ENCODE measurements at places on chromosomes 4 and X.
A peak's percentile ranks its signal among the peaks of the same experiment; 100 is the strongest.

DNA sequence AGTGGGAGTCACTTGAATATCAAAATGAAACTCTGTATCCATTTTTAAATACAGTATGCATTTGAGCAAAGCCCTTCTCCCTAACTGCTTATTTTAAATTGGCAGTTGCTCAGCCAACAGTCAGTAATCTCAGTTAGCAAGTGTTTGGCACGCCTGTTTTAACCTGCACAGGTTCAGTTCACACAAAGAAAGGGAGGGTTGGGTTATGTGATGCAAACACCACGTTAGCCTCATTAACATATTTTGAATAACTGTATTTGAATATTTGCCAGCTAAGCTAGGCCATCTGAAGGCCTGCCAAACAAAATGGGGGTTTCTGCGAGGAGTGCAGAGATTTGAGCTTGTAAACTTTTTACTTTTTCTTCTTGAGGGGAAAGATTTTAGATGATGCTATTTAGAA lies 19.8 kb downstream of the GAB1 start:
- DNase-seq = no peak

GRCh38 chrX:146602246-146602645 lies 207.3 kb upstream of the CXorf51B start:
- DNase-seq = no peak

DNA sequence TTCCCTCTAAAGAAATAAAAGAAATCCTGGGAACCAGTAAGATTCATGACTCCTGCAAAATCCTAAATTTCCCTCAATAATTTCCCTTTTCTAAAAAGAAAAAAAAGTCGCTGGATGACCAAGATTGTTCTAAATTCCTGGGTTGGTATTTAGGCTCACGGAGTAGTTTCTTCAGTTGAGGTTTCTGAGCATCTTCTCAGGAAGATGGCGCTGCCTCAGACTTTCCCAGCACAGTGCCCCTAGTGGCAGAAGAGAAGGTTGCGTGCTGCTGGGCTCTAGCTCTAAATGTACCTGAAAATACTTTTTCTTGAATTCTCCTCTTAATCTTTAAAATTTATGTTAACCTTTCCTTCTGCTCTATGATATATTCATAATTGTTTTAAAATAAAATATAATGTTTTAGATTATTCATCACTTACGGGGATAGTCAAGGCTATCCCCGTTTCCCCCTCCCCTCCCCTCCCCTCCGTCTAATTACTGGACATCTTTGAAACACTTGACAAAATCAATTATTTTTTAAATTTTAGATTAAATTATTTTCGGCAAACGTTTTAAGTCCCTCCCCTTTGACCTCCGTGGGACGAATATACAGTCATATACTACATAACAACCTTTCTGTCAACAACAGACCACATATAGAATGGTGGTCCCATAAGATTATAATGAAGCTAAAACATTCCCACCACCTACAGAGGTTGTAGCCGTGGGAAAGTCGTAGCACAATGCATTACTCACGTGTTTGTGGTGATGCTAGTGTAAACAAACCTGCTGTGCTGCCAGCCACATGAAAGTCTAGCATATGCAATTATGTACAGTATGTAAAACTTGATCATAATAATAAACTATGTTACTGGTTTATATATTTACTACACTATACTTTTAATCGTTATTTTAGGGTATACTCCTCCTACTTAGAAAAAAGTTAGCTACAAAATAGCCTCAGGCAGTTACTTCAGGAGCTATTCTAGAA lies 41.0 kb upstream of the GATB start:
- DNase-seq = peak; percentile 85

GRCh38 chr4:142563682-142564291 lies 282.3 kb downstream of the INPP4B start:
- DNase-seq = no peak

DNA sequence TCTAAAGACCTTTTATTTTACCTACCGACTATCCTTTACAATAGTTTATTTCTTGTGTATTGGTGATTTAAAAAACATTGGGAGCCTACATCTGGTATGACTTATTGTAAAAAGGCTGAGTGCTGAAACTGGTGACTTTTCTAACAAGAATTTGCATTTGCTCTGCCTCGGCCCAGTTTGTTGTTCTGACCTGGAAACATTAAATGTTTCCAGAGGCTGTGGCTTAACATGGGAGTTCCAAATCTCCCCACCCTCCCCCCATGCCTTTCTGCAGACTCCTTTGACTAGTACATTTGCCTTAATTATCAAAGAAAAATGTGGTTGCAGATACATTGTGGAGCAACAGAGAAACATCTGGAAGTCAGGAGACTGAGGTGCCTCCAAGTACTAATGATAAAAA lies 39.8 kb downstream of the SPCS3 start:
- DNase-seq = no peak

DNA sequence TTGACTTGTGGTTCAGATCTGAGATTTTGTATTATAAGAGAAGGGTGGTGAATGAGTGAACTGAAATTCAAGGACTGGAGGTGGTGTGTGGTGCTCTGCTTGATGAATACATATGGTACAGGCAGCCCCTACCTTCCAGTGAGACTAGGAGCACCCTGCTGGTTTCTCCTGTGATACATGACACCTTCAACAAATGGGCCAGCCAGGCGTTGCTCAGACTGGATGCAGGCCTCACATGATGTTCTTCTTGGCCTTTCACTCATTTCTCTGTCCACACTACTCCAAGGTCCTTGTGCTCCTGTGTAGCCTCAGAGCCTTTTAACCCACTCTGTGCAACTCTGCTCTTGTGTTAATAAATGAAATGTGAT lies 67.2 kb downstream of the FNIP2 start:
- DNase-seq = no peak

DNA sequence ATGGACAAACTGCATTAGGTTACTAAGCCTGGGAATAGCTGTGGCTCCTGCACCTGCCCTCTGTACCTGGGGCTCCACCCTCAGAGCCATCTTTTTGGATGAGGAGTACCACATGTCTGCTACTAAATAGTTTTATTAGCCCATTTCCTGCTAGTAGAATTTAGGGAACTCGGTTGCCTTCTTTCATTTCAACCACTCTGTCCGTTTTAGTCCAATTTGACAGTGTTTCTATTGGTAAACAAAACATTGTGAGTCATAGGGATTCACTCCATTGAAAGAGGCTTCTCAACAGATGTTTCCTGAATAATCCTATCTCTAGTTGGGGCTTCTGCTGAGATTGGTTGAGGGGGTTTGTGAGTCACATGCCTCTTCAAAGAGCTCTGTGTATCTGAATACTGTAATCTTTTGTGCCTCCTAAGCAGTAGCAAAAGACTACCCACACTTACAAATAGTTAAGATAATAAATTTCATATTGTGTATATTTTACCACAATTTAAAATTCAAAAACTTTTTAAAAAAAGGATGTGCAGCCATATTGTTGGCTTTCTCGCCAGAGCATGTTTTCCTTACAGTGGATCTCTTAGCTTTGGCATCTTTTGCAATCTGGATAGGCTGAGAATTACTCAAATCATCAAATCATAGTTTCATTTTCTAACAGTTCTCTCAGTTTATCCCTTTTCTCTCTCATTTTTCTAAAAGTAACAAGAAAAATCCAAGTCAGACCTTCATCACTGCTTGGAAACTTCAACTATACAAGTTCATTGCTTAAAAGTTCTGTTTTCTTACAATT lies 9.9 kb downstream of the FAM200B start:
- no peak for DNase-seq

DNA sequence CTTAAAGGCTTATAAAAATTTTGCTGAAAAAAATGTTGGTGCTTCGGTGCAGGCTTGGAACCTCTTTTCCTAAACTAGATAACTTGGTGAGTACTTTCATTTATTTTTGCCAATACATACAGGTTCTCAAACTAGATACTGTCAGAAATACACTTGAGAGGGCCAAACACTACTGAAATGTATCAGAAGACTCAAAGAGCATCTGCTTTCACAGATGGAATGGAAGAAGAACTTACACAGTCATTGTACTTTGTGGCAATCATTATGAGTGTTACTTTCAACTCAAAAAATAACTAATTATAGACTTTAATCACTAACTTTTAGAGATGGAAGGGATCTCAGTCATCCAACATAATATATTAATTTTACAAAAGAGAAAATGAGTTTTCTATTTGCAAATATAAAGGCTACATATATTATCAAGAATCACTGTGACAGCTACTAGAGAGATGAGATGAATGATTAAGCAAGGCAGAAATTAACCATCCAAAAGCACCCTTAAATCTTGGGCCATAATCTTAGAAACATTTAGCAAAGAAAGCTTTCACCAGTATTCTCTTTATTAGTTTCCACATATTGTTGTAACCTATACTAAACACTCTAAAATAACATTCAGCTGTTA lies 1.0 kb downstream of the ENAM start:
- DNase-seq = no peak

GRCh38 chr4:189815404-189816192 lies 125.1 kb upstream of the FRG1 start:
- DNase-seq = no peak

GRCh38 chrX:22795671-22796070 lies 204.1 kb upstream of the DDX53 start:
- no peak for DNase-seq

DNA sequence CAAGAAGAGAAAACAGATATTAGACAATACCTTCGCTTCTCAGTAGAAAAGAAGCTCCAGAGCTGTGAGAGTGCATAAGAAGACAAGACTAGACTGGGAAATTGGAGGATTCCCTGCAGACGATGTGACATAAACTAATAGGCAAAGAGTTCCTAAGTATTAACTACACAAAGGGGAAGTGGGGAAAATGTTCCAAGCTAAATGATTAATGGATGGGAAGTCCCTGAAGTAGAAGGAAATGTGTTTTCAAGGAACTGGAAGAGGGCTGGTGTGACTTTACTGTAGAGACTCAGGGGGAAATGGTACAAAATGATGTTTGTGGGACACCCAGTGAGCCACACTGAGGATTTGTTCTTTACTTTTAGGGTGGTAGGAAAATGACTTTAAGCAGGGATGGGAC lies 69.7 kb upstream of the DCLK2 start:
- DNase-seq = no peak

- DNase-seq = no peak
Measured at GRCh38 chr4:147824884-147825283, 93.0 kb downstream of the ARHGAP10 start.

GRCh38 chr4:5636766-5637670 lies 71.3 kb downstream of the EVC2 start:
- no peak for DNase-seq

GRCh38 chr4:118989098-118990080 lies 100.7 kb downstream of the SYNPO2 start:
- DNase-seq = no peak

DNA sequence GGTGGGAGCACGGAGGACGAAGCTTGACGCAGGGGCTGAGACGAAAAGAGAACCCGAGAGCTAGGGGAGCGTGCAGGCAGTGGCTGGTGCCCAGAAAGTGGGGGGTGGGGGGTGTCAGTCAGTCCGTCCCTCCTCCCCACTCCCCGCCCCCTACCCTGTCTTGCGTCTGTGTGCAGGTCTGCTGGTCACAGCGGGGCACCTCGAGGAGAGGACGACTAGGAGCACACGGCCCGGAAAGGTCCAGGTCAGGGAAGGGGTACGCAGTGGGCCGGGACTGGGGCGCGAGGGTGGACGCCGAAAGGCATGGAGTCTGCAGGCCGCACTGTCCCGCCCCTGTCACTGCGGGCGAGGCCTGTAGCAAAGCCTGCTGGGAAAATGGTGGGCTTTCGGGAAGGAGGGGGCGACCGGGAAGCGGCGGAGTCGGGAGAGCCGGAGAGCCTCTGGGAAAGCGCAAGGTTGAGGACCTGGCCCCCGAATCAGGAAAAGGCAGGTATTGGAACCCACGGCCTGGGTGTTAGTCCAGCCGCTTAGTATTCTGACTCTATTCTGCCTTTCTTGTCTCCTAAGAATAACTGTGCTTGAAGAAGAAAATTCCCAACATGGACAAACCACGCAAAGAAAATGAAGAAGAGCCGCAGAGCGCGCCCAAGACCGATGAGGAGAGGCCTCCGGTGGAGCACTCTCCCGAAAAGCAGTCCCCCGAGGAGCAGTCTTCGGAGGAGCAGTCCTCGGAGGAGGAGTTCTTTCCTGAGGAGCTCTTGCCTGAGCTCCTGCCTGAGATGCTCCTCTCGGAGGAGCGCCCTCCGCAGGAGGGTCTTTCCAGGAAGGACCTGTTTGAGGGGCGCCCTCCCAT lies 769 bp downstream of the TCEAL1 start:
- peak; percentile 63 for DNase-seq

DNA sequence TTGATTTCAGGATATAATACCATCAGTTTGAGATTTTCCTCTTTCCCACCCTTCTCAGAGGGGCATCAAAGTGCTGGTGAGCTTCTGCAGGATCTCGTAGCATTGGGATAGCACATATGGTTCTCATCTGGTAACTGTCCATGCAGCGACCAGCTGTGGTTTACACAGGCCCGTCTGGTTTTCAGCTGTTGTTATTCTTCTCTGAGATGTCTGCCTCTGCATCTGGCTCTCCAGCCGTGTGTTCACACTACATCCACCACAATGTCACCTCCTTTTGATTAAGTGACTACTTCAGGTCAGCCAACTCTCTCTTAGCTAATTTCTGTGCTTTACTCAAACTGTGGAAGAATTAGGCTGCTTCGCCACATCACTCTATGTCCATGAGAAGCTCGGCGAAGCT lies 676.7 kb upstream of the TENM3 start:
- DNase-seq = no peak

DNA sequence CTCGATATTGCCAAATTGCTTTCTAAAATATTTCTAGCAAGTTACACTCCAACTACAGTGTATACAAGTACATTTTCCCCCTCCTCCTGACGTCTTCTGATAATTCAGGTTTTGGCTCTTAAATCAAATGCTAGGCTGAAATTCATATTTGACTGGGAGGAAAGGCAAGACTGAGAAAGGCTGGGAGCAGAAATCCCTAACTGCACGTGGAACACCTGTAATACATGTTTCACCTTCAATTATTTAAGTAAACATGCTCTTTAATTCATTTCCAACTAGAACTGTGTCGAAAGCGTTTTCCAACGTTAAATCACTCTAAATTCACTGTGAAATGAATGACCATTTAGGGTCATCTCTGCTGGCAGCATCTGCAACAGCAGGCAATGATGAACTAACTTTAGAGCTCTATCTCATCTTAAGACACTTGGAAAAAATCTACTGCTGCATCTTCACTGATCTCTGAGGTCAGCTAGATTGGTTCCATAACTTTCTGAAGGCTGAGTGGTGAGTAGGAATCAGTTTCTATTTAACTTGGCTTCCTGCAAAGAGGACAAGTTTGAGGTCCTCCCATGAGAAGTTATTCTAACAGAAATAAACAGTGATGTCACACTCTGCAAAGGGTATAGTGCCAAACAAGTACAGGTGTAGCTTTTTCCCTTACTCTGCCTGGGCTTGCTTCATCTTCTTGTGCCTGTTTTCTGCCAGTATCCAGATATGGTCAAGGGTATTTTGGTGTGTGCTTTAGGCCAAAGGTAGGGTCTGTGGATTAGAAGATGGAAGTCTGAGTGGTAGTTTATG lies 144.3 kb upstream of the PAK3 start:
- no peak for DNase-seq

DNA sequence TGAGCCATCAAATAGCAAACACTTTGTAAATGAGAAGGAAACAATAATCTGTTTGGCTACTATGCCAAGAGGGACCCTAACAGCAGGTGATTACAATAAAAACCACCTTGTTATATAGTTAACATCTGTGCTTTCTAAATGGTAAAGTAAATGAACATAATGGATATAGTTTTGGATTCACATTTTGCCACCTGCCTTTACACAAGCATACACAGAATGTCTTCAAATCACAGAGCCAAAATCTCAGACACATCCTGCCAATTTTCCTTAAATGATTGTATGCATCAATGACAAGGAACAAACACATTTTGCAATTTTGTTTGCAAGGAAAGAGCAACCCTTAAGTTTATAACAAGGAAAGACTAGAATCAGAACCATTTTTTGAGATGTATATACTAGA lies 334.2 kb downstream of the FSTL5 start:
- DNase-seq = no peak

GRCh38 chr4:126267689-126268088 lies 952.9 kb downstream of the FAT4 start:
- DNase-seq = no peak

Measured in activated effector memory CD4-positive, alpha-beta T cell treated with anti-CD3 and anti-CD28 coated beads, Interleukin-2, amount 50 U/mL, for 16 hours (primary cell).